ENCODE measurements at places on chromosomes 1 and 21. TPM values are rescaled to one million over a fixed set of nuclear protein-coding genes. Genes with fewer than 3 reads are reported as not detected.

Gene DAB1
- not detected for total RNA-seq

Gene MAP3K7CL
- total RNA-seq, result 9.6 TPM

Gene LRRC8C
- 36.7 TPM for total RNA-seq

Gene RAB3GAP2
- total RNA-seq, result 62.9 TPM

Gene BMP8B
- total RNA-seq, result 1.5 TPM

GRCh38 chr1:243837907-243838535 lies 12.0 kb downstream of the AKT3 start:
- peak overlapping the region; percentile 3 for H3K4me3 ChIP-seq
- no peaks in the 10 kb centered on the region for H3K27me3 ChIP-seq
- H3K27ac ChIP-seq, result peak overlapping the region; percentile 57
- peak; percentile 5 for DNase-seq
- H3K4me1 ChIP-seq, result peaks cover 41% of the 10 kb centered on the region

GRCh38 chr1:178451529-178451928 lies 45.2 kb downstream of the CLEC20A start:
- no peak overlapping the region for H3K27ac ChIP-seq
- H3K4me1 ChIP-seq, result no peaks in the 10 kb centered on the region
- no peaks in the 10 kb centered on the region for H3K27me3 ChIP-seq
- no peak for DNase-seq
- no peak overlapping the region for H3K4me3 ChIP-seq

DNA sequence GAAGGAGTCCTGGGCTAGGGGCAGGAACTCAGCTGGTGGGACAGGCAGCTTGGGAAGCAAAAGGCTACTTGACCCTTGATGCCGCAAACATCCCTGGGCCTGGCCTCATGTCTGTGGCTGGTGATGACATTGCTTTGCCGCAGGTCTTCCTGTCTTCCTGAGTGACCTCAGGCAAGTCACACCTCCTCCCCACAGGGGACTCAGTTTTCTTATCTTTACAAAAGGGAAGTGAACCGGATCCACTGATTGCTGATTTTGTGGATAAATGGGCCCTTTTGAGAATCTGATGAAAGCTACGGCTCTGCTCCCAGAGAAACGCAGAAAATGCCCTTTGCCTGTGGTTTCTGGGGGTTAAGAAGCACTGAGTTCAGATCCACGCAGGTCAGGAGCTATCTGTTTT lies 20.7 kb downstream of the PLOD1 start:
- no peaks in the 10 kb centered on the region for H3K4me1 ChIP-seq
- H3K27me3 ChIP-seq, result no peaks in the 10 kb centered on the region
- H3K4me3 ChIP-seq, result no peak overlapping the region
- H3K36me3 ChIP-seq, result no peaks in the 10 kb centered on the region

Gene CCDC181
- total RNA-seq, result not detected

DNA sequence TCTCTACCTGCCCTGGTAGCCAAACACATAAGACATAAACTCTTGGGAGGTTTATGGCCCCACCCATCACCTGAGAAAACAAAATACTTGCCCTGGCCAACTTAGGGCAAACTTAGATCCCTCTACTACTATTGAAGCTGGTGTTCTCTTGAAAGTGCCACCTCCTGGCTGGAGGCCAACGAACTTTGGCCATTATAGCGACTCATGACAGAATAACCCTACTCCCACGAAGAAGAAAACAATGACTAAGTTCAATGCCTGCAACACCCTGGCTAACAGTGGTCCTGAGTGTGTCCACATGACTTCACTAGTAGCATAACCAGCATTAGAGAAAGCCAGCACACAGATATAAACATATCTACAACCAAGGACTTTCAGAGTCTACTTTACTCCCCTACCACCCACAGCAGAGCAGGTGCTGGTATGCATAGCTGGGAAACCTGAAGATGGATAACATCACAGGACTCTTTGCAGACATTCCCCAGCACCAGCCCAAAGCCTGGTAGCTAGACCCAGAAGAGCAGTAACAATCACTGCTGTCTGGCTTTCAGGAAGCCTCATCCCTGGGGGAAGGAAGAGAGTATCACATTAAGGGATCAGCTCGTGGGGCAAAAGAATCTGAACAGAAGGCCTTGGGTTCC lies 81.0 kb downstream of the SLC30A10 start:
- H3K36me3 ChIP-seq, result peaks cover 5% of the 10 kb centered on the region
- no peaks in the 10 kb centered on the region for H3K27me3 ChIP-seq
- no peak overlapping the region for H3K4me3 ChIP-seq

DNA sequence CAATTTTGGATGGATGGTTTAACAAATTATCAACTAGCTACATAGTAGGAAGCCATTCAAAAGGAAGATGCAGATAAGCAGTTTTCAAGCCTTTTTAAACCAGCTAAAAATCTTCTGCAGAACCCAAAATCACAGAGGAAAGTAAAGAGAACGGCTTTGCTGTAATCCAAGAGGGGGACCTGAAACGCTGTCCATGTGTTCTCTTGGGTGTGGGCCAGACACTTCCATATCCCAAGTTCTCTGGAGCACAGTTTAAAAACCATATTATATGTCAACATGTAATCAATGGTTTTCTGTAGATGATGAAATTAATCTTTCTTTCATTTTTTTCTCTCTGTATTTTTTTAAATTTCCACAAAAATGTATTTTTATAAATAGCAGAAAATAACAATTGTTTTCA lies 90.5 kb downstream of the SELENOF start:
- no peak for DNase-seq
- no peaks in the 10 kb centered on the region for H3K36me3 ChIP-seq
- H3K4me3 ChIP-seq, result no peak overlapping the region
- no peak overlapping the region for H3K27ac ChIP-seq
- H3K4me1 ChIP-seq, result no peaks in the 10 kb centered on the region

Gene FCRL5
- total RNA-seq, result not detected

Gene MTF2
- 45.6 TPM for total RNA-seq

DNA sequence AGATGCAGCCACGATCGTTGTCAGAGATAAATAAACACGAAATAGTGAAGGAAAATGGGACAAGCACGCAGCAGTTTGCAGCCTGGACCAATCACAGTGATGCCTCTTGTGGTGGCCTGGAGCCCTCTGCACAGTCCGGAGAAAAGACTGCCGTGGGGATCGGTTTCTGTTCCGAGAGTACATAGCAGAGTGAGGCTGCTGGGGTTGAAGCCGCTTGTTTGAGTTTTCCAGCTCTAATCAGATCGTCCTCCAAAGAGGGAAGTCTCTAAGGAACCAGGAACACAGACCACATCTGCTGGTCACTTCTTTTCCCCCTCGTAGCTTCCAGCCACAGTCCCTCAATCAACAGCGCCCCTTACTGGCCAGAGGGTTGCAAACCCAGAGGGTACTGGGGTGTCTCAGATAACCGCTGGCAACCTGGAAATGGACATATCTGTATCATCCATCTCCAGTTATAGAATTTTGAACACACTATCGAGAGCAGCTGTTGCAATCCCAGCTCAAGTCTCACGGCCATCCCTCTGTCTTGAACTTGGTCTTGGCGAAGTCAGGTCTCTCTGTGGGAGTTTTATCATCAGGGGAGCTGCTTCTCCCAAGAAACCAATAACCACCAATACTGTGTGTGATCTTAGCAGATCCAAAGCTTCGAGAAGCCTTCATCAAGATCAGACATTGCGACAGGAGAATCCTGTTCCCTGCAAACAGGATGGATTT lies 57.4 kb downstream of the OLIG1 start:
- H3K36me3 ChIP-seq, result no peaks in the 10 kb centered on the region
- H3K27ac ChIP-seq, result no peak overlapping the region
- peaks cover 19% of the 10 kb centered on the region for H3K27me3 ChIP-seq
- H3K4me3 ChIP-seq, result peak overlapping the region; percentile 77

Gene UMODL1
- total RNA-seq, result 0.89 TPM

DNA sequence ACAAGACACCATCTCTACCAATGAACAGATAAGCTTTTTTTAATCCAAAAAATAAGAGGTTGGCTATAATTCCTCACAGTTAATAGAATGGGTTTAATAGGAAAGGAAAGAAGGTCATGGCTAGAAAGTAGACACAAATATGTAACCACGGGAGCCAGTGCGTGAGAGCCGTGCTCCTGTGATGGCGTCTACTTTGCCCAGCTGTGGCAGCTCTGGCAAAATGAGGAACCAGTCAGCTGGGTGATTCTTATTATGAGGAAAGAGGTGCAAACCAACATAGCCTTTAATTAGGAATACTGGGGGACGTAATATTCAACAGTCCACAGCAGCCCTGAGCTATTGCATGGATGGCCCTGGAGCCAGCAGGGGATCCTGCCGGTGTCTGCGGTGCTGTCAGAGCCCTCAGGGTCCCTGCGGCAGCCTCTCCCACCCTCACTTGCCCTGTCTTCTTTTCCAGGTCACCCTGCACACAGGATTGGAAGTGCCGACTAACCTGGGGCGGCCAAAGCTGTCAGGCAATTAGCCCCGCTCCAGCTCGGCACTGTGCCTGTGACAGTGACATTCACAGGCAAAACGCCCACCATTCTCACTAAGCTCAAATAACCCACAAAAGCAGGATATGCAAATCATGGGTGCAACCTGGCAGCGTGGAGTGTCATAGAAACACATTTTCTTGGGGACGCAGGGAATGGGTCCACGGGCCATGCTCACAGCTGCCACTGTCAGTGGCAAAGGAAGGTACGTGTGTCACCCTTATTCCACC lies 25.9 kb upstream of the GNPAT start:
- no peak overlapping the region for H3K27ac ChIP-seq
- no peaks in the 10 kb centered on the region for H3K36me3 ChIP-seq
- no peak for DNase-seq
- H3K4me1 ChIP-seq, result peaks cover 22% of the 10 kb centered on the region
- no peaks in the 10 kb centered on the region for H3K27me3 ChIP-seq

GRCh38 chr1:63122079-63122478 lies 200.3 kb upstream of the FOXD3 start:
- H3K27me3 ChIP-seq, result peaks cover 19% of the 10 kb centered on the region
- H3K27ac ChIP-seq, result no peak overlapping the region
- peaks cover 5% of the 10 kb centered on the region for H3K4me1 ChIP-seq
- H3K36me3 ChIP-seq, result no peaks in the 10 kb centered on the region

DNA sequence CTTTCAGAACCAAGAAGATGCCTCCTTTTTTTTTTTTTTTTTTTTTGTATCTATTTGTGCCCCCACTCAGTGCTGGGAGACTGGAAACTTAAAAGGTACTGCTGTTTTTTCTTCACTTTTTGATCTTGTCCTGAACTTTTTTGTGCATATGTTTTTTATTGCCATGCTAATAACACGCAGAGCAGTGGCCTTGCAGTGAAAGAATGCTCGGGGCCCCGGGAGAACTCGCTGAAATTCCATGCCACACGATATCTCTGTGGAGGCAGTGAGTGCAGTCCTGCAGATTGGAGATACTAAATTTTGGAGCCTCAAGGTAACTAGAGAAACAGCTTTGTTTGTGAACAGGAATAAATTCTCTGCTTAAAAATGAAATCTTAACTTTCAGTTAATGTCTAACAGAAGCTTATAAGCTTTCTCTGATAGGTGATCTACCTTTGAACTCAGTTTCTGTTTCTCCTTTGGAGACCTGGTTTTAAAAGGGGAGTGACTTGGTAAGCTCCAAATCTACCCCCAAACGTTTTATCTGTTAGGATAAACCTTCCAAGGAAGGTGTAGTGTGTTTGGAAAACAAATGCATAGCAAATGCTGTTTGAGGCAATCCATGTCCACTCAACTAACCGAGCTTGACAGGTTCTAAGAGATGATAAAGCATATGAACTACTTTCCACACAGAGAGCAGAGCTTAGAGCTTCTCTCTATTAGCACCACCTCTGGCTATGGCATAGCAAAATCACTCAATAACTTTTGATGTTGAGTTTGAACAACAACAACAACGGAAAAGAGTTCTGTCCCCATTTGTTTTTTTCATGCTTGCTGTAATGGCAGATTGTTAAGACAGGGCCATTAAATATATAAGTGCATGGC lies 113.7 kb upstream of the PLXNA2 start:
- no peak for DNase-seq
- H3K27me3 ChIP-seq, result peaks cover 7% of the 10 kb centered on the region
- no peak overlapping the region for H3K27ac ChIP-seq
- H3K36me3 ChIP-seq, result no peaks in the 10 kb centered on the region
- no peak overlapping the region for H3K4me3 ChIP-seq

- no peaks in the 10 kb centered on the region for H3K36me3 ChIP-seq
- no peak overlapping the region for H3K4me3 ChIP-seq
- peaks cover 17% of the 10 kb centered on the region for H3K27me3 ChIP-seq
- peak; percentile 89 for DNase-seq
- peaks cover 14% of the 10 kb centered on the region for H3K4me1 ChIP-seq
These were observed 9.0 kb downstream of the IGSF9 start for GRCh38 chr1:159936273-159936904.

- no peaks in the 10 kb centered on the region for H3K4me1 ChIP-seq
- no peak overlapping the region for H3K27ac ChIP-seq
- DNase-seq, result no peak
- H3K36me3 ChIP-seq, result no peaks in the 10 kb centered on the region
These were observed 9.8 kb downstream of the OVGP1 start for GRCh38 chr1:111417755-111418154.

GRCh38 chr1:176897350-176898236 lies 266.9 kb downstream of the ASTN1 start:
- no peak overlapping the region for H3K27ac ChIP-seq
- H3K36me3 ChIP-seq, result no peaks in the 10 kb centered on the region
- H3K4me1 ChIP-seq, result peaks cover 6% of the 10 kb centered on the region
- peak; percentile 35 for DNase-seq

Gene RNF186
- not detected for total RNA-seq

Gene CELA3B
- total RNA-seq, result not detected

- H3K4me3 ChIP-seq, result no peak overlapping the region
- peaks cover 13% of the 10 kb centered on the region for H3K4me1 ChIP-seq
- no peak overlapping the region for H3K27ac ChIP-seq
- H3K27me3 ChIP-seq, result peaks cover 28% of the 10 kb centered on the region
- peaks cover 4% of the 10 kb centered on the region for H3K36me3 ChIP-seq
These were observed 3.1 kb upstream of the PGBD5 start for GRCh38 chr1:230429067-230429735.
